ENCODE measurements at places on chromosomes 5 and 9. TPM values are rescaled to one million over a fixed set of nuclear protein-coding genes. Genes with fewer than 3 reads are reported as not detected.

The LCN10 gene
- polyA plus RNA-seq, result 2.4 TPM

The SNCAIP gene
- polyA plus RNA-seq, result 40.2 TPM

The GRM6 gene
- not detected for polyA plus RNA-seq

The SLC27A6 gene
- polyA plus RNA-seq, result 7.2 TPM

The FYB1 gene
- 12.4 TPM for polyA plus RNA-seq

The PLPP7 gene
- polyA plus RNA-seq, result 11.8 TPM

The PRRX2 gene
- 0.77 TPM for polyA plus RNA-seq

The SLC36A2 gene
- not detected for polyA plus RNA-seq

The FBP1 gene
- 1.2 TPM for polyA plus RNA-seq

The PCDHB16 gene
- polyA plus RNA-seq, result 4.2 TPM
